ENCODE measurements at places on chromosomes 4 and X. TPM values are rescaled to one million over a fixed set of nuclear protein-coding genes. Genes with fewer than 3 reads are reported as not detected.

SLAIN2 gene
- 142 TPM for total RNA-seq

EPGN gene
- 5.8 TPM for total RNA-seq

LRP2BP gene
- 1.4 TPM for total RNA-seq

DAPP1 gene
- total RNA-seq: 0.19 TPM

CLGN gene
- total RNA-seq: 62.9 TPM

ZNF827 gene
- total RNA-seq: 18.1 TPM

PLXNB3 gene
- total RNA-seq: 2.6 TPM

PAPSS1 gene
- 7.4 TPM for total RNA-seq

TRIM60 gene
- not detected for total RNA-seq

HDAC6 gene
- 36.2 TPM for total RNA-seq

IBSP gene
- not detected for total RNA-seq

BST1 gene
- 1.8 TPM for total RNA-seq

BCLAF3 gene
- total RNA-seq: 9.7 TPM
